ENCODE measurements at places on chromosomes 2 and 18.

DNA sequence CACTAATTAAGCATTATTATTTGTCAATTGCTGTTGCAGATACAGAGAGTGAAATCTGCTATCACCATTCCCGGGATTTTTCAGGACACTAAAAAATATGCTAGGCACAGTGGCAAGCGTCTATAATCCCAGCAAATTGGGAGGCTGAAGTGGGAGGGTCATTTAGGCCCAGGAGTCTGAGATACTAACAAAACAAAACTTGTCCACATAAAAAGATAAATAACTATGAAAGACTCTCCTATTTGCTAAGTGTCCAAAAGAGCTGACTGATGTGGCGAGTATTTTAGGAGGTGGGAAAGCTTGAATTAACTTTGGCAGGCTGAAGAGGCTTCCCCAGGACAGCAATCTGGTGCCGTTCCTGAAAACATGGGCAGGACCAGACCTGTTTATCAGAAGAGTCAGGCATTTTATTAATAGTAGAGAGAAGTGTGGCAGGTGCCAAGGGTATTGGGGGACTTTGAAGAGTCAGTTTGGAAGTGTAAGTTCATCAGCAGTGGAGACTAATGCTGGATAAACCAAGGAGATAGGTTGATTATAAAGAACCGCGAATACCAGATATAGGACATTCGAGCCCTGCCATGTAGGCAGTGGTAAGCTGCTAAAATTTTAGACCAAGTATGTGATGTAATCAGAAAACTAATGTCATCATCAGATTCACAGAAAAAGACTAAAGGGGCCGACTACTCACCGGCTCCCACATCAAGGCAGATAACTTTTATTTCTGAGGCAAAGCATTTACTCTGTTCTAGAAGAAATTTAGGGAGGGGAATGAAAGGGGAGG is 201.8 kb downstream of the EPHA4 start:
- no peak for DNase-seq

DNA sequence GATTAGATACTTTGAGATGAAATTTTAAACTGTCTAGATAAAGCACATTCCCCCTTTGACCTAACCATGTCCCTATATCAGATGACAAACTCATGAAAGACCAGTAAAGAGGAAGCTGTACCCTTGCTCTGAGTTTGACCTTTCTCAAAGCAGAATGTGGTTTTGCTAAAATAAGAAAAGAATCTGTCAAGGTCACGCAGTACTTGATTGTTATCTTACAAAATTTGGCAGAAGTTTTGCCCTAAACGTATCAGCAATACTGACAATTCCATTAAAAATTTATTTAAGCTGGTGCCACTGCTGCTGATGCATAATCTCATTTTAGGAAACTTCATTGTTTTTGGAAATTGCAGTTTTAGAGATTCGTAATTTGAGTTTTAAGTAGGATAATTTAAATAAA is 31.2 kb upstream of the GALM start:
- DNase-seq, result no peak

DNA sequence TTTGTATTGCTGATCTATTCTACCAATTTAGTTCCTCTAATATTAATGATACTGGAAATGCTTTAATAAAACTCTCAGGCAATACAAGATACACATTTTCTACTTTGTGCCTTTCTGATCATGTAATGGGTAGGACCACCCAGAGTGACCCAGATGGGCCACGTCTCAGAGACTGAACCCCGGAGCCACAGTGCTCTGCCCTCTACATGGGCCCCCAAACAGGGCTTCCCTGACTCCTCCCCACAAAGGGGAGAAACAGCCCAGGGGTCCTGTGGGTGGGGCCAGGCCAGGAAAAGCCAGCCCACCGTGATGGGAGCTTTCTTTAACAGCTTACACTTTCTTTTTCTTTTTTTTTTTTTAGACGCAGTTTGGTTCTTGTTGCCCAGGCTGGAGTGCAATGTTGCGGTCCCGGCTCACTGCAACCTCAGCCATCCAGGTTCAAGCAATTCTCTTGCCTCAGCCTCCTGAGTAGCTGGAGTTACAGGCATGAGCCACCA is 18.4 kb downstream of the HDAC4 start:
- DNase-seq, result no peak

DNA sequence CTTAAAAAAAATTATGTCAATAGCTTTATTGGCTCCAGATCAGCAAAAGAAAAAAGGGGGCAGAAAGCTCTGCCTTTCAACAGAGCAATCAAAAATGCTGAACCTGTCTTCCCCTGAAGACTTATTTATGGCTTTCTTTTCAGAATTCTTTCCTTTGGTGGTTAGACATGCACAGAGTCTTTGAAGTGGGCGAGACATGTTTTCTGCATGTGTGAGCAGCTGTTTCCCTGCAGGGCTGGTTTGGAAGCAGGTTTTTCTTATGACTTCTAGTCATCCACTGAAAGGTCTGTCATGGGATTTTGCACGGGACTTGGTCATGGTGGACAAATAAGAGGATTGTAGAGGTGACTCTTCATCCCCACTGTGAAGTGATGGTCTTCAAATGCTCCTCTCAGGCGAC is 160.3 kb downstream of the VAPA start:
- DNase-seq, result no peak

DNA sequence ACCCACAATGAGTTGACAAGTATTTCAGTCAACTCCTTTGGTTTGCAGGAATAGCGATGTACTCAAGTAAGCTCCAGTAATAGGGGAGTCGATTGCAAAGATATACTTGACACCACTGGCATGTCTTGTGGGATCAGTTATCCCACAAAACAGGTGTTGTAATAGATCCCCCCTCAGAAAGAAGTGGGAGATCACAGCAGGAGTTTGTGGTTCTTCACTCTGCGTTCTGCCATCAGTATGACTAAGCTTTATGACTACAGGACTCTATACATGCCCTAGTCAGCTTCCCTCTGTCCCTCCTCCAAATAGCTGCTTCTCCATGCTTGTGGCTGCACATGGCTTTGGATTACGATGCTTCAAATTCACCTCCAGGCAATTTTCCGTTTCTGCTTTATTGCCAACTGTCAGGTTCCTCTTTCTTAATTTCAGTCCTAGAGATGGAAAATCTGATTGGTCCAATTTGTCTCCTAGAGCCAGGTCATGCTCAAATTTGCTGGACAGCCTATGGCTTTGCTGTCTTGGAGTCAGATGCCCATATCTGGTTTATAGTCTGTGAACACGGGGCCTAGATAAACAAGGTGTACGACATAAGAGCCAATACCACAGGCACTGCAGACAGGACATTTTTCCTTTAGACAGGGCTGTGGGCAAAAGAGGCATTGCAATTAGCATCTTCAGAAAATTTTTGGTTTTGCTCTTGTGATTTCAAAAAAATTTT is 221.7 kb downstream of the PAX3 start:
- no peak for DNase-seq

DNA sequence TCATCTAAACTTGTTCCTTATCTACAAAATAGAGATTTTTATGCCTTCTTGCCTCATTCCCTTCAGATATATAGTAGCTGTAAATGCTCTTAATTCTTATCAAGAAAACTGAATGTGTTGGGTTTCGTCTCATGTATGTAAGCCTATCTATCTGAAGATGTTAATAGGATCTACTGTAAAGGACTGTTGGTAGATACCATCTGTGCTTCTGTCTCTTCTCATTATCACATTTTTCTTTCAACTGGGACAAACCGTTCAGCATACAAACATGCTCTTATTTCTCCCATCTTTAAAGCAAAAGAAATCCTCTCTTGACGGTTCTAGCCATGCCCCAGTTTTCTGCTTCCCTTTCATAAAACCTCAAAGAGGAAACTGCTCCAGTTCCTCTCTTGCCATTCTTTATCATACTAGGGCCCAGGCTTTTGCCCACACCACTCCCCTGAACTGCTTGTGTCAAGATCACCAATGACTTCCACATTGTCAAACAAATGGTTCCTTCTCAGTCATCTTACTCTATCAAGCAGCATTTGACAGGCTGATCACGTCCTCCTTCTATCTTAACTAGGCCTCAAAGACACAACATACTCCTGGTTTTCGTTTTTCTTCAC is 88.7 kb downstream of the ARHGEF33 start:
- no peak for DNase-seq

DNA sequence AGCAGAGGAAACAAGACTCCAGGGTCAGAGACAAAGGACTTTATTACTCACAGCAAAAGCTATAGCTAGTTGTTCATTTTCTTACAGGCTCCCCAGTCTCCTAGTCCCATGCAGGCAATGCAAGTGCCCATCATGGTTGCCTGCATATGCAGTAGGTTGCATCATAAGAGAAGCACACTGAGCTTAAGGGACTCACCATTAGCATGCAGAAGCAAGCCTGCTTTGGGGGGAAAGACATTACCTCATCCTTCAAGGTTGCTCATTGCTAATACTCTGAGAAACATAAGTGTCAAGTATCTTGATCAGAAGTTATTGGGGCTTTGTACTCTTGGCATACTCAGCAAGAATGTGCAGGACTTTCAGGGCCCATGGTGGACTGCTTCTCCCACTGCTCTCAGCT is 114.6 kb upstream of the CCDC68 start:
- DNase-seq, result no peak

DNA sequence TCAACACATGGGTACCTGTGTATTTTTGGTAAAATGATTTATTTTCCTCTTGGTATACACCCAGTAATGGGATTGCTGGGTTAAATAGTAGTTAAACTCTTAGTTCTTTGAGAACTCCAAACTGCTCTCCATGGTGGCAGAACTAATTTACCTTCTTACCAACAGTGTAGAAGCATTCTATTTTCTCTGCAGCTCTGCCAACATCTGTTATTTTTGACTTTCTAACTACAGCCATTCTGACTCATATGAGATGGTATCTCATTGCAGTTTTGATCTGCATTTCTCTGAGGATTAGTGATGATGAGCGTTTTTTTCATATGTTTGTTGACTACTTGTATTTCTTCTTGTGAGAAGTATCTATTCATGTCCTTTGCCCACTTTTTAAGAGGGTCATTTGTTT is 180.6 kb downstream of the FSIP2 start:
- no peak for DNase-seq

- no peak for DNase-seq
Observed at GRCh38 chr2:130720036-130720435, 8.8 kb upstream of the GPR148 start.

- no peak for DNase-seq
Observed at GRCh38 chr2:40803900-40804299, 352.0 kb upstream of the SLC8A1 start.

GRCh38 chr2:195674491-195675221 is 17.6 kb downstream of the SLC39A10 start:
- DNase-seq, result no peak

GRCh38 chr2:1752751-1753150 is 8.4 kb upstream of the PXDN start:
- DNase-seq, result no peak

GRCh38 chr18:58762781-58763171 is 91.5 kb downstream of the MALT1 start:
- DNase-seq, result no peak

DNA sequence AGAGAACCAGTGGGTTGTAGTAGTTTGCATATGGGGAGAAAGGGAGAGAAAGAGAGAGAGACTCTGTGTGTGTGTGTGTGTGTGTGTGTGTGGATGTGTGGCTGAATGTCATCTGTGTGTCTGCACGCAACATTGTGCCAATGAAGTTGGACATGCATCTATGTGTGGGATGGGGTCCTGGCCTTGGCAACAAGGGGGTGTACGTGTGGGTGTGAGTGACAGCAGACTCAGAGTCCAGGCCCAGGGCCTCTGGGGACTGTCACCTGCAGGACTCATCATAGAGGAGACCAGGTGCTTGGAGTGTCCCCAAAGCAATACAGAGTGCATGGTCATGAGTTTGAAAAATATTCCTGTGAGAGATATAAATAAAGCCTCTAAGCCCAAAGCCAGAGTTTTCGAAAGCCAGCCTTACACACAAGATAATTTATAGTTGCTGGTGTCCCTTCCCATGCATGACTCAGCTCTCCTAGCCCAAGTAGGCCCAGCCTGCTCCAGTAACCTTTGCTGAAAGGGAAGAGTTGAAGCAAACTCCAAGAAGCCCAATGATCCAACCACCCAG is 59.9 kb downstream of the TNP1 start:
- DNase-seq, result no peak

GRCh38 chr2:44016282-44016681 is 20.5 kb upstream of the LRPPRC start:
- no peak for DNase-seq

- no peak for DNase-seq
Observed at GRCh38 chr2:106537791-106538191, 50.6 kb downstream of the CD8B2 start.

DNA sequence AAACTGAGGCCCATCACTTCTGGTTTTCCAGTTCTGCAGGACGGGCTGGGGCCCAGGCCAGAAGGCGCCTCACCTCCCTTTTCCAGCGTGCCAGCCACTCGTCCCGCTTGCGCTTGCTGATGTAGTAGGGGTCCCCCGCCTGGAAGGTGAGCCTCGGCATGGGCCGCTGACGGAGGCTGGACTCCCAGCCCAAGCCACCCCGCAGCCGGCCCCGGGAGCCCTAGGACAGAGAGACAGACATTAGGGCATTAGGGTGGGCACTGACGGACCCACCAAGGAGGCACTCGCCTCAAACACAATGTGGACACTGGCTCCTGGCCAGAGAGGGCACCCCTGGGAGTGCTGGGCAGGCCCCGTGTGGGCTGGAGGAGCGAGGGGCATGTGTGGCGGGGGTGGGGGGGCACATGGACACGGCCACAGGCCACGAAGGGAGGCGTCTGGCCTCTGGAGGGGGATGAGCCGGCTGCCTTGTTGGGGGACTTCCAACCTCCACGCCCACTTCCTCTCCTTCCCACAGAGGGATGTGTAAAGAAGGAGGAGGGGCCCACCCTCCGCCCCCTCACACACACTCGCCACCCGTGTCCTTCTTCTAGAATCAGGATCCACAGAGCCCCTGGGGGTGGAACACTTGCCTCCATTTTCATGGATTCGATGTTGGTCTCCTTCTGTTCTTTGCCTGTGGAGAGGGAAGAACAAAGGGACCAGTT is 66.7 kb downstream of the DNMT3A start:
- DNase-seq, result peak; percentile 63

GRCh38 chr18:27861539-27861938 is 315.4 kb downstream of the CDH2 start:
- DNase-seq, result no peak

- DNase-seq, result no peak
Observed at GRCh38 chr2:46978723-46979122, 63.1 kb upstream of the MCFD2 start.

DNA sequence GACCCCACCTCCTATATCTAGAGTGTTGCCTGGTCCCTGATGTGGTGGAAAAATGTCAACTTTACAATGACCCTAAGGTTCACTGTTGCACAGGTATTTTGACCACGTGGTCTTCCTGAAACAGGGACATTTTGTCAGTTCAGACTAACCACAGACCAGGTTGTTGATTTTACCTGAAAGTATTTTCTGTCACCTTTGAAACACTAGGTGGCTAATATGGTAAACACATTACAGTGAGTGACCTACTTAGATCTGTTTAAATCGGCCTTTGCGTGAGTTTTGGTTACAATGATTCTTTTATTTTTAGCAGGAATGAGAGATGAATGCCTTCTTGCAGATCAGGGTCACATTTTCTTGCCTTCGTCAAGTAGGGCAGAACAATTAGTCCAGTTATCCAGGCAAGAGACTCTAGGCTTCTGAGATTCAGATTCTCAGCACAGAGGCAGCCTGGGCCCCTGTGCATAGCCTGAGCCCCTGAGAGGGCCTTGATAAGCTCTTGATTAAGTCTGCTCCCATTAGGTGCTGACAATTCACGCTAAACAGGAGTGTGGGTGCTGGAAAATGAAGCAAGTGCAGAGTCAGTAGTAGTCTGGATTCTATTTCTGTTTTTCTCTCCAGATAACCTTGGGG is 226.2 kb downstream of the KCNS3 start:
- DNase-seq, result no peak

Data from stimulated activated CD8-positive, alpha-beta memory T cell treated with anti-CD3 and anti-CD28 coated beads, Interleukin-15, amount 100 ng/mL, for 4 hours (primary cell).